Frontal cortex (tissue), 4 donors: ENCODE measurements at places on chromosomes 2 and 18.

- DNase-seq = peak; percentile 42
Measured at GRCh38 chr2:216034065-216034464, 20.7 kb upstream of the MREG start.

DNA sequence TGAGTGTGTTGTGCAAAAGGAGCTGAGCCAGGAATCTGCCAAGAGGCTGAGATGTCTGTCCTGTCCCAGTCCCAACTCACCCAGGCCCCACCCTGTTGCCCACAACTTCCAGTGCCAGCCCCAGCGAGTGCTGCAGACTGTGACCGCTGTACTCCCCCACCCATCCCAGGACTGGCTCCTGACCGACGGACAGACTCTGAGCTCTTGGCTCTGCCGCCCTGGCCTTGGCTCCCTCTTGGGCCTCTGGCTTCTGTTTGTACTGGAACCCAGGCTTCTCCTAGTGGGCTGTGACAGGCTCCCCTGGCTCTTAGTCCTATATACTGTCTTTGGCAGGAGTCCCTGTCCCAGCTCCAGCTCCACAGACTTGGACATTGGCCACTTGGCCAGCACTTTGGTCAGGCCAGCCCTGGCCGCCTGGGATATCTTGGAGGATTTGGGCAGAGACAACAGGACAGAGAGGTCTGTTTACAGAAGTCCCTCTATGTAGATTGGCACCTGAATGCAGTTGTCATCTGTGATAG lies 41.1 kb downstream of the ACOXL start:
- DNase-seq = no peak

- no peak for DNase-seq
Measured at GRCh38 chr18:56235071-56235470, 403.3 kb downstream of the TXNL1 start.

GRCh38 chr2:45439788-45440773 lies 171.0 kb downstream of the SRBD1 start:
- no peak for DNase-seq

GRCh38 chr2:151678849-151679248 lies 55.4 kb downstream of the NEB start:
- DNase-seq = no peak

DNA sequence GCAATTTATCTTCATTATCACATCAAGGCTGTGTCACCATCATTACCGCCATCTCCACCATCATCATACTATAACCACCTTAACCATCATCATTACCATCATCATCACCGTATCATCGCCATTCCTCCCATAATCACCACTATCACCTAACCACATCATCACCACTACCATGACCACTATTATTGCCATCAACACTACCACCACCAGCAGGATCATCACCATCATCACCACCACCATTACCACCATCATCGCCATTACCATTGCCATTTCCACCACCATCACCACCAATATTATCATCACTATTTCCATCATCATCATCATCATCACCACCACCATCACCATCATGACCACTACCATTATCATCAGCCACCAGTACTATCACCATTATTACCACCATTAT lies 314.4 kb downstream of the CYP26B1 start:
- no peak for DNase-seq

DNA sequence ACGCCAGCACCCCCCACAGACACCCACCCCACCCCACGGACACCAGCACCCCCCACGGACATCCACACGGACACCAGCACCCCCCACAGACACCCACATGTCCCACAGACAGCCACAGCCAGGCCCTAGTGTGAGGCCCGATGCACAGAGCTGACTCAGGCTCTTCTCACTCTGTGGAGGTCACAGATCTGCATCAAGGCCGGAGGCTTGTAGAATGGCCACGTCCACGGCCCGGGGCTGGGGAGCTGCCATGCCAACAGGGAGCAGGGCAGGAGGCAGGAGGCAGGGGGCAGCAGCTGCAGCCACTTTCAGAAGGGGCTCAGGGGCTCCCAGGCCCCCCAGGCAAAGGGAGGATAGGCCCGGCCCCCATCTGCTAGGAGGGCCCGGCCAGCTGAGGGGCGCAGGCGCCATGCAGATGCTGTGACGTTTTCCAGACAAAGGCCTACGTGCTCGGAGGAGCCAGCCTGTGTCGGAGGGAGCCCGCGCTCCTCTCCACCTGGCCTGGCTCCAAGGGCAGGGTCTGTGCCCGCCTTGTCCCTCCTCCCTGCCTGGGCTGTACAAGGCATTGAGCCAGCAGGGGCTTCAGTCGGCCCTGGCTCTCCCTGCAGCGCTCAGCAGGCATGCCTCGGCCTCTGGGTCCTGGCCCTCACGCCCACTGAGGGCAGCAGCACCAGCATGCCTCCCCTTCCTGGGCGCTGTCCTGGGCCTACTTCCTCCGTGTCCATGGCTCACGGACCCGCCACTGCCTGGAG lies 249.0 kb downstream of the TWIST2 start:
- no peak for DNase-seq

DNA sequence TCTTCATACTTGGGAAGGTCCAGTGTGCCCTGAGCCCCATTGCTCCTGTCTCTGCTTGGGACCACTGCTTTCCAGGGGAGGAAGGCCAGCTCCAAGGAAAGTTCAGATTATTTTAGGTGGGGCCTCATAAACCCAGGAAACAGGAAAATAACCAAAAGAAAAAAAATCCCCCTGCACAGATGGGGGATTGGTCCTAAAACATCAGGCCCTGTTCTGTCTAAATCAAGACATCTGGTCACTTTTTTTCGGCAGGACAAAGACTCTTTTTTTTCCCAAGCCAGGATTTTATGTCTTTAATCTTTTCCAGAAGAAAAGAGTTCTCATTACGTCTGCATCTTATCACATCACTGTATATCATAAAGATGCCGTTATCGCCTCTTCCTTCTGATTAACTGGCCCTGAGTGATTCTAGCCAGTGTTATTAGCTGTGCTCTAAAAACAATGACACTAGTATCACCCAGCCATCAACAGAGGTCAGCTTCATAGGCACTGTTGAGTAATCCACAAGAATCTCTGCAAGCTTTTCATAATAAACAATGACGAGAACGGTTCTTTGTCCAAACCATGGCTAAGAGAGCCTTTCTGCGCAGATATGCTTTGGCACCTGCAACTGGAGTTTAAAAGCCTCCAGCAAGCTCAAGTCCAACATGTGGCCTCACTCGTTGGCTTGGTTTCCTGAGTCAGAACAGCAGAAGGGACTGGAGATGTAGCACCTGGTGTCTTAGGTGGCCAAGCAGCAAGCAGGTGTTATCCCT lies 138.2 kb downstream of the VAPA start:
- peak; percentile 38 for DNase-seq

DNA sequence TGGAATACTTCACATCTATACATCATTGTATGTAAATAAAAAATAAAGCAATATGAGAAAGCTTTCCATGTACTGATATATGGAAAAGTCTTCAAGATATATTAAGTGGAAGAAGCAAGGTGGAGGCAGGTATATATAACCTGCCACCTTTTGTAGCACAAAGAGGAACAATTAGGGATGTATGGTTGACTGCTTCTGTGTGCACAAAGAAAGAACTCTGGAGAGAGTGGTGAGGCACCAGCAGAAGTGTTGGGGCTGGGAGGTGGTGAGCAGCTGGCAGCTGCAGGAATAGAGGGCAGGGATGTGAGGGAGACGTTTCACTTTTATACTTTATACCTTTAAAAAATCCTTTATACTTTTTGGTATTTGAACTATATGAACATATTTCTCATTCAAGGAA lies 26.1 kb downstream of the KIF5C start:
- DNase-seq = no peak

DNA sequence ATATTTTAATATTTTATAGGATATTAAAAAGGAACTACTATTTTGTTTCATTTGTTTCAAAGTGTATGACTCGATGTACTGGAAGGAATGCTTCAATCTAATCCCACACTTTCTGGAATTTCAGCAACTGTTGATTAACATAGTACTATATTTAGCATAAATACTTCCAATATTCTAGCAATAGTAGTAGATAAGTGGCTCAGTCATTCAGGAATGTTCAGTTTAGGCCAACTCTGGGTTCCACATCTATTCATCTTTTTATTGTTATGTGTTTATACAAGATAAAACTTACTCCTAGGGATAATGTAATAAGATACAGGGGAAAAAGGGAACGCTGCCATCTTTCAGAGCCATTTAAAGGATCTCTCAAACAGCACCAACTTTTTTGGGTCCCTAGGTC lies 22.3 kb upstream of the ORC2 start:
- no peak for DNase-seq
